ENCODE measurements at places on chromosomes 2 and 18.

DNA sequence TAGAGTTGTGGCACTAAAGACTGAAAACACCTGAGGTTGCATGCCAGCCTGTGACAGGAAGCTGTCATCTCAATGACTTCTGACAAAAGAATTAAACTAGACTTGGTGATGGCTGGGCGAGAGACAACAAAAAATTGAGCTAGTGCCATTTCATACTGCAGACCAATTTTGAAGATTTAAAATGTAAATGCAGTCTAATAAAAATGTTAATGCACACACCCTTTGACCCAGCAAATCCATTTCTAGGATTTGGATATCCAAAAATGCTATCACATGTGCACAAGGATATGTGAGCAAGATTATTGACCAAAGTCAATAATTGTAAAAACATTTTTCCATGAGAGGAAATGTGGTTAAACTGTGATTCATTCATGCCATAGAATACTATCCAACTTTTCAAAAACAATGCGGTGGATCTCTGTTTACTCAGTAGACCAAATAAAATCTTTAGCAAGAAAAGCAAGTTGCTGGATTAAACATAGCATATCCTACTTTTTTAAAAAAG lies 5.6 kb downstream of the FBXO36 start:
- no peak for DNase-seq

- DNase-seq = no peak
Measured at GRCh38 chr2:42128721-42129486, 40.2 kb upstream of the EML4 start.

GRCh38 chr2:46045888-46046287 lies 251.3 kb upstream of the EPAS1 start:
- DNase-seq = no peak

- DNase-seq = no peak
Measured at GRCh38 chr2:234954551-234954992, 2.8 kb downstream of the SH3BP4 start.

DNA sequence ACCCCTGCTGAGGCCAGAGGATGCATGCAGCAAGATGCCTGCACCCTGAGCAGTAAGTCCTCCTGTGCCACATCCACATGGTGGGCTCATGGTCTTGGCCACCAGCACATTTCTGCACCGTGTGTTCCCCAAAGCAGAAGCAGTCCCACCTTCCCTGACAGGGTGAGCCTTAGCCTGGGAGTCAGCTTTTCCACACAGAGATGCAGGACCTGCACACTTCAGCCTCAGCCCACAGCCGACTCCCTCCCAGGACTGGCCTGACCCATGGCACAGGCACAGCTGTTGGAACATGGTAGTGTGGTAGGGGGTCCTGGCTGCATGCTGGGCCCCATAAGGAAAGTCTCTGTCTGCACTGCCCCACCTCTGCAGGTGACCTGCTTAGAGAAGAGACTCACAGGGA lies 5.0 kb downstream of the SNED1 start:
- no peak for DNase-seq
